Testis (tissue), 5 donors: ENCODE measurements at places on chromosomes 6 and 20. TPM values are rescaled to one million over a fixed set of nuclear protein-coding genes. Genes with fewer than 3 reads are reported as not detected.

COL21A1 gene
- 6.6 TPM for total RNA-seq

RUNX2 gene
- 4.3 TPM for total RNA-seq

CYP21A2 gene
- 0.81 TPM for total RNA-seq

CALHM4 gene
- total RNA-seq: 0.25 TPM

SGK1 gene
- total RNA-seq: 154 TPM

MYBL2 gene
- 32.9 TPM for total RNA-seq

METTL24 gene
- total RNA-seq: 6.0 TPM

AVP gene
- 1.3 TPM for total RNA-seq

MSH5 gene
- 135 TPM for total RNA-seq

SRSF12 gene
- 21.7 TPM for total RNA-seq

SLC17A3 gene
- 0.68 TPM for total RNA-seq

SLC22A1 gene
- total RNA-seq: 1.5 TPM
